ENCODE measurements at places on chromosomes 7 and 10.

DNA sequence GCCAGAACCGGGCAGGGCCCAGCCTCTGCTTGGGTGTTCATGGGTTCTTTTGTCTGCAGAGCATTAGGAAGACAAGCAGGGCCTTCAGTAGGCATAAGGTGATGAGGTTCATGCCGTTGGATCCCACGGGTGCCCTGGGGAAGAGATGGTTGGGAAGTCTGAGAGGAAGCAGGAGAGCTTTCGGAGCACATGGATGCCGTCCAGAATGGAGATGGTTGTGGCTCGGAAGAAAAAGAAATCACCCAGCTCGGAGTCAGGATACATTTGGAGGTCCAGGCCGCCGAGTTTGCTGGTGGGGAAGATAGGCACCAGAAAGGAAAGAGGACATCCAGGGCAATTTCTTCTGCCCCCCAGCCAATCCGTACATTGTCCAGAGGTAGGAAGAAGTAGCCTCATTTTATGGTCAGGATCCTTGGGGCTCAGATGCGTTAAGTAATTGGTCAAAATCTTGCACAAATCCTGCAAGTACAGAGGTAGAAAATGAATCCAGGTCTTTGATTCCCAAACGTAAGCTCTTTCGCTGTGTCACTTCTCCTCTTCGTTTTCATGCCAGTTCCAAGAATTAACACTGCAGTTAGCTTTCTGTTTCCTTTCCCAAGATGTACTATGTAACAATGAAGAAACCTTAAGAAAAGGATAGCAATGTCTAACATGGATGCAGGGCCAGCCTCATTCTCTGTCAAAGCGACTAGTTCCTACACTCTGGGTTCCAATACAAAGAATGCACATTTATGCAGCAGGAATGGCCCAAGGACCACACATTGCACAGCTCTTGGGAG is 147.8 kb upstream of the KLF6 start:
- no peak for DNase-seq

GRCh38 chr10:124505279-124505678 is 43.7 kb downstream of the LHPP start:
- DNase-seq, result no peak

DNA sequence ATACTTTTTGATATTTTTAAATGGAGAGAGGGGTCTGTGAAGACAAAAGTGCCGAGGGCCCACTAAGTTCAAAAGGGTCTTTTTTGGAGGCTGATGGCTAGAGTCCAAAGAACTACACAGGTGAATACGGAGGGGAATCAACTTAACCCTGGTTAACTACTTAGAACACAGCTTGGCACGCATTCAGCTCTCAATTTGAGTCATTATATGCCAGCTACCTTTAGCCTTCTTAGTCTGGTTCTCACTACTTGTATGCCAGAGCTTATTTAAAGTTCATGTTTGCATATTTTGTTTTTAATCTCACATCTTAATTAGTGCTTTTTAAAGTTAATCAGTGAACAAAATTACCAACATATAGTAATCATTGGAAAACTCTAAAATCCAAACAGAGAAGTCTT is 80.8 kb downstream of the VWDE start:
- no peak for DNase-seq

- no peak for DNase-seq
Observed at GRCh38 chr7:156984174-156984891, 26.1 kb downstream of the MNX1 start.

DNA sequence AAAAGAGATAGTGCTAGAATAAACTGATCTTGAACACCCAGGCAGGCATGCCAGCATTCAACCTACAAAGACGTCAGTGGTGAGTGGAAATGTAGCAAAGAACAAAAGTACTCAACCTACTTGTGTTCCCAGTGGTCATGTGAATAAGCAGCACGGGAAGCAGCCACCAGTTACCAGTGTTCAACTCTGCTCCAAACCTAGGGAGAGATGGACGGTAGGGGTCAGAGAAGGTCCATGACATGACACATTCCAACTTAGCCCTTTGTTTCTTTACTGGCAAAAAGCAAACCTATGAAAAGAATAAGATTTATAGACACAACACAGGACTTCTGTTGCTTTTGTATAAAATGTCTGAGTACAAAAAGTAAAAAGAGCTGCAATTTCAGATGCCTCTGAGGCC is 511.4 kb downstream of the XPNPEP1 start:
- DNase-seq, result no peak

- DNase-seq, result no peak
Observed at GRCh38 chr7:28725911-28726310, 232.2 kb downstream of the TRIL start.

DNA sequence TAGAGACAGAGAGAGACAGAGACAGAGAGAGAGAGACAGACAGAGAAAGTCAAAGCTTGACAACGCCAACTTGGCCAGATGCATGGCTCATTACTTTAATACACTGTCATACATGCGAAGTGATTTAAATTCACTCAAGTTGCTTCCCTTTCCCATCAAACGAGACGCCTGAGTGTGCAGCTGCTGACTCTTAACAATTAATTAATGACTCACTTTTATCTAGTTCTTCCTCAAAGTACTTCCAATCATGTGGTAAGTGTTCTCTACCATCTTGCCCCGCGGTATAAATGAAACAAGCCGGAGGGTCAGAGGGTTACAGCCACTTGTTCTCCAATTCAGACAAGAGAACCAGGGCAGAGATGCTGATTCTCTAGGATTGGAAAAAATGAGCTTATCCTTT is 90.8 kb downstream of the SFMBT2 start:
- no peak for DNase-seq

GRCh38 chr10:6565588-6565987 is 14.5 kb downstream of the PRKCQ start:
- no peak for DNase-seq

- DNase-seq, result no peak
Observed at GRCh38 chr7:359766-360361, 69.9 kb downstream of the FOXL3 start.

DNA sequence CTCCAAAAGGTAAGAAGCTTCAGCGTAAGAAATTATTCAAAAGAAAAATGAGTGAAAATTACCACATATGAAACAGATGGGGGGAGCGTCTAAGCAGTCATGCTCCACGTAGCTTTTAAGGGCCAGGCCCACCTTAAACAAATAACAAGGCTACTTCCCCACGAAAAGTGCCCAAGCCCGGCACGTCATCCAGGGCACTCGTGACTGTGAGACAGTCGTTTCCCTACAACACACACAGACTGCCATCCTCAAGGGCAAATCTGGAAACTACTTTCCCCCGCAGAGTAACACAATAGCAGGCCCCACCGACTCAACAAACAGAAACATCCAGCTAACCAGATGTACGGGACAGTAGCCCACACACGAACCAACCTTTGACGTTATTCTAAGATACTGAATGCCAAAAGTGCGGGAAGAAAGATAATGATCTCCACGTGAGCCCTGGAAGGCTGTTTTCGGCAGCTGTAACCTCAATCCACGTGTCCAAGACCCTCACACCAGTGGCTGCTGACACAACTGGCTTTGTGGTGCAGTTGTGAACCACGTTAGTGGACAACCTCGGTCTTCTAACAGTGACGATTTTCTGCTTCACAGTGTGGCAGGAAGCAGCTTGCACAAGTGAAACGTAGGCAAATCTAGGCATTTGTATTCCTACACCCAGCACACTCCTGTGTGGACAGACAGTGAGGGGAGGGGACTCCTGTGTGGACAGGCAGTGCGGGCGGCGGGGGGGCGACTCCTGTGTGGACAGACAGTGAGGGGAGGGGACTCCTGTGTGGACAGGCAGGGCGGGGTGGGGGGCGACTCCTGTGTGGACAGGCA is 251.7 kb downstream of the ZMYND11 start:
- DNase-seq, result no peak

DNA sequence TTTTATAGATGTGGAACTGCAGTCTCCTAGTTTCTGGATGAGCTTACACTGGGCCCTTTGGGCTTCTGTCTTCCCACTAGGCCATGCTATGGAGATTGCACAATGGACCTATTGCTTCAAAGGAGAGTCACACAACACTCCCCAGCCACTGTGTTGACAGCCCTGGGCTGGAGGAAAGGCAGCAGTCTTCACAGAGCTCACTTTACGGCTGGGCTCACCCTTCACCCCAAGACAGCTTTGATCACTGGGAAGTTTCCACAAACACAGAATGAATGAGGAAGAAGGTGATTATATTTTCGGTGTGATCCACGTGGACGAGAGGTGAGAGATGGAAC is 92.7 kb upstream of the GDF10 start:
- no peak for DNase-seq

- no peak for DNase-seq
Observed at GRCh38 chr10:110845756-110846620, 25.7 kb upstream of the PDCD4 start.

- DNase-seq, result no peak
Observed at GRCh38 chr10:131514454-131514853, 202.9 kb upstream of the TCERG1L start.

DNA sequence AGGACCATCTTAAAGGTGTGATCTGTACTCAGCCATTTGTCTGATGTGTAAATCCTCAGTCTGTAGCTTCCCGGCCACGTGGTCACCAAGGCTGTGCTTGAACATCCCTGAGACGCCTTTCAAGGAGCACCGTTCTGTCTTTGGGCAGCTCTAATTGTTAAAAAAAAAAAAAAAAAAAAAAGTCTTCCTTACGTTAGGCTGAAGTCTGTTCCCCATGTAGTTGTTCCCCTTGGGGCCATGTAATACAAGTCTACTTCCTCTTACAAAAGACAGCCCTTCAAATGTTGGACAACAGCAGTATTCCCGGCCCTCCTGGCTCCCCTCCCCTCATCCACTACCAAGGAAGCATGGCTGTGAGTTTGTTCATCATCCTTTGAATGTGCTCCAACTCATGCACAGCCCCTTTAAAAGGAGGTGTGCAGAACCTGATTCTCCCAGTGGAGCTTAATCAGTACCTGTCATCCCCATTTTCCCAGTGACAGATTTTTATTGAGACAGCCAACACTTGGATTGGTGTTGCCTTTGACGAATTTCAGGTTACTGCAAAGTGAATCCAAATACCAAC is 392.2 kb upstream of the GALNT17 start:
- no peak for DNase-seq

DNA sequence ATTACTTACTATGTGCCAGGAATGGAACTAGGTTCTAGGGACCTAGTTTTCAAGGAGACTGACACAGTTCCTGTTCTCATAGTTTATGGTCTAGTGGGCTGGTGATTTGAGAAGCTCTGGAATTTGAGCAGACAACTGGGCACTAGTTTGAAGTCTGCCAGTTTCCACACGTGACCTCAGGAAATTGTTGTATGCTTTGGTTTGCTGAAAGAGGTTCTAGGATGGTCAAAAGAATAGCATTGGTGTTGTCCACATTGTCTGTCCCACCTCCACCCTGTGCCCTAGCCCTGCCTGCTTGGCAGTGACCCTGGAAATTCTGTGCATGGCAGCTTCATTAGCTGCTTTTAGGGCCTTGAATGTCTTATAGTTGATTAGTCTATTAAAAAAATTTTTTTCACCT is 28.7 kb downstream of the GBF1 start:
- DNase-seq, result no peak

DNA sequence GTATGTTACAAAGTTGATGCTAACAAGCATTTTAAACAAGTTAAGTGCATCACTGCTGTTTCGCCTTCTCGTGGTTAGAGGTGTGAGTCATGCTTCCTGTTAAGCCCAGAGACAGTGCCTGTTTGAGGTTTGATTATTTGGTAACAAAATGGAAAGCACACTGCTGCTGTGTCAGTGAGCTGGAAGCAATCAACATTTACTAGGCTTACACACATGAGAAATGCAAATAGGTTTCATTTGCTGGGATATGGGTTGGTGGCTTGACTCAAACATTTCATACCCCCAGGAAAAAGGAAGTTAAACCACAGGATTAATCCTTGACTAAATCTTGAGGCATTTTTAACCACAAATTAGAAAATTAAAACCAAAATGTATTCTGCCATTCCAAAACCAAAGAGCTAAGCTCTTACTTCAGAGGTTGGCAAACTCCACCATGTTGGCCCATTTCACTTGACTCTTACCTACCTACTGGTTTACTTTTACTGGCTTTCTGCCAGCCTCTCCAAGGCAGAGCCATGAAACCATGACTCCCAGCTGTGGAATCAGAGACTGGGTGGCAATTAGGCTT is 139.2 kb downstream of the ETV1 start:
- DNase-seq, result peak; percentile 12
